Skin of body (tissue), 3 donors: ENCODE measurements at places on chromosomes 1 and 21.

- no peak for DNase-seq
These were observed 82.6 kb downstream of the NENF start for GRCh38 chr1:212515329-212515760.

GRCh38 chr1:19704247-19705113, 39.8 kb downstream of the HTR6 start:
- peak; percentile 34 for DNase-seq

GRCh38 chr1:187871177-187871845, 1042.6 kb downstream of the PLA2G4A start:
- no peak for DNase-seq

GRCh38 chr1:202283379-202283844, 58.3 kb downstream of the UBE2T start:
- DNase-seq: peak; percentile 79

- DNase-seq: no peak
These were observed 471.0 kb upstream of the PBX1 start for GRCh38 chr1:164087906-164088453.

DNA sequence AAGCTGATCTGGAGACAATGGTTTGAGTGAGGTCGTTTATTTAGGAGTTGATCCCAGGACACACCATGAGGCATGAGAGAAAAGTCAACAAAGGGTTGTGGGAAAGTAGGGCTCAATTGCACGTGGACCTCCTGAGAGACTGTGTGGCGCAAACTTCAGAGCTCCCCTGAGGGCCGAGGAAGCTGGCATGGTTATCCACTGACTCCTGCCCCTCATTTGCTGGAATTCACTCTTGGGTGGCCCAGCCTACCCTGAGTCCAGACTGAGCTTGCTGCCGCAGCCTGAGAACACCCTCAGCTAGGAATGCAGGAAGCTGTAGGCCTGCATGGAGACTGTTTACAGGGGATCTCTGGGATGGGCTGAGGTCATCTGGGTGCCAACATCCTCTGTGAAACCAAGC, 301.0 kb downstream of the RWDD3 start:
- no peak for DNase-seq

- no peak for DNase-seq
These were observed 294.7 kb downstream of the SIPA1L2 start for GRCh38 chr1:232335261-232335660.

GRCh38 chr1:184987696-184988095, 13.4 kb upstream of the NIBAN1 start:
- DNase-seq: no peak

GRCh38 chr1:192067360-192067759, 90.9 kb upstream of the RGS18 start:
- DNase-seq: no peak

DNA sequence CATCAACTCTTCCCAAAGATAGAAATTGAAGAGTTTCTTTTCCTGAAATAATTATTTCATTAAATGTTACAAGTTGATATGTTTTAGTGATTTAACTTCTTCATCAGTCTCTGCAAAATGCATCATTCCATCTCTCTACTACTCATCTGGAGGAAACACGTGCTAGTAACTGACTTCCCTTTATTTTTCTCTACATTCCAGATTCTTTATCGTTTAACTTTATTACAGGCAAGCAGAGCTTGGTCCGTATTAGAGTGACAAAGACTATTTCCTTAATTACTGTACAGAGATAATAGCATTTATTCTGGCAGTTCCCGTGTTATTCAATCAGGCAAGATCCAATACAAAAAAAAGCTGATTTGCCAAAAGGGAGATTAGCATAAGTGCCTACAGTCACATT, 88.6 kb downstream of the TM2D1 start:
- DNase-seq: no peak

- DNase-seq: peak; percentile 31
These were observed 30.0 kb upstream of the EPS8L3 start for GRCh38 chr1:109793486-109794318.

DNA sequence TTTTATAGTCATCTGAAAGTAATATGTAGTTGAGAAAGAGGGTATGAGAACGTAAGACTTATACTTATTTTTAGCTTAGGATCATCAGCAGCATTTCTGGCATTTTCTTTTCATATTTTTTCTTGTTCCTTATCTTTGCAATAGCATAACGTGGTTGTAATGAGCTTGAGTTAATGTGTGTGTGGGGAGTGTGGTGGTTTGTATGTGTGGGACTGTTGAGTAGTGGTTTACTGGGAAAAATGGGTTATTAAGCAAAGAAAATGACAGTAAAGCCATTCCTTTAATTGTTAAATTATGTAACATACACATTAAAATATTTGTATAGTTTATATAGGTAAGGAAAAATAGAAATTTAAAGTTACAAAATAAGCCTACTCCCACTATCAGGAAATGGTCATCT, 15.2 kb downstream of the PIP5K1A start:
- no peak for DNase-seq

- DNase-seq: no peak
These were observed 3.5 kb upstream of the VASH2 start for GRCh38 chr1:212946872-212947271.

DNA sequence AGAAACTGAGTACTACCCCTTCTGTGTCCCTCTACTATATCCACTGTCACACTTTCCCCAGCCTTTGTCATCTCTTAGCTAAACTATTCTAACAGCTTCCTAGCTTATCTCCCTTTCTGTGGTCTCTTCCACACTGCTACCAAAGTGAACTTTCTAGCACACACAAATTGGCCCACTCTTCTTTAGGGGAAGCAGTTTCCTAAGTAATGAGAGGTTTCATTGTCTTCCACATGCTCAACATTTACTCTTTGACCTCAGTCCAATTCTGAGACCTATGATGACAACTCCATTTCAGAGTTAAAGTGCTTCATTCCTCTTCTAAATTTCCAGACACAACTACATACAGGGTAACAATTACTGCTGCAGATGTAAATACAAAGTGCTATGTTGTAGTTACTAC, 32.9 kb downstream of the SCYL3 start:
- DNase-seq: no peak

GRCh38 chr1:206583707-206584648, 28.3 kb downstream of the EIF2D start:
- no peak for DNase-seq

DNA sequence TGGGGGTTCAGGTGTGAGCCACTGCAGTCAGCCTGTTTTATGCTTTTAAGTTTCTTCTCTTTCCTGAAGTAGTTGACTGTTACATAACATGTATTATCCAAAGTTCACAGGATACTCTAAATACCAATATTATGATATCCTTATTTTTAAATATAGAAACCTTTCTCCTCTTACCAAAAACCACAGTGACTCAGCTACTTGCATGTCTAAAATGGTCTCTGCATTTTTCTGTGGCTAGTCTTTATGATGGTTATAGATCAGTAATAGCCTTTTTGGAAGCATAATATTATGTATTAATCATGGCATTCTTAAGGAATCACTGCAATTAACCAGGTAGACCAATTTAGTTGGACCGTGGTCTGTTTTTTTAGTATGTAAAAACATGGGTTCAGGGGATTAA, 210.8 kb upstream of the CACYBP start:
- no peak for DNase-seq

DNA sequence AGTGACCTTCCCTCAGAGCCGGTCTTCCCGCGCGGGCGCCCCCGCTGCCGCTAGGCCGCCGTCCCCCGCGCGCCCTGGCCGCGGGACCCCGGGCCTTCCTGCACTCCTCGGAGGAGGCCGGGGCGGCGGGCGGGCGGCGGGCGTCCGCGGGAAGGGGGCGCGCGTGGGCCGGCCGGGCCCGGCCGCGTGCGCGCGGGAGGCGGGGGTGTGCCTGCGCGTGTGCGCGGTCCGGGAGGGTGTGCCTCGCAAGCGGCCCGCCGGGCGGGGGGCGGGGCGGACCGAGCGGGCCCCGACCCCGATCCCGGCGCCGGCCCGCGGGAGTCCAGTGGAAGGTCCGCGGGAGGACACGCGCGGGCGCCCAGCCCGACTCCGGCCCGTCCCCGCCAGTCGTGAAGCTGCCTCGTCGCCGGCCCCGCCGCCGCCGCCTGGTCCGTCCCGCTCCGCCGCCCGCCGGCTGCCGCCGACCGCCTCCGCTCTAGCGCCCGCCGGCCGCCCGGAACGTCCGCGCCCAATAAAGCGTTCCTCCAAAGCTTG, 438 bp downstream of the MRPS6 start:
- no peak for DNase-seq

DNA sequence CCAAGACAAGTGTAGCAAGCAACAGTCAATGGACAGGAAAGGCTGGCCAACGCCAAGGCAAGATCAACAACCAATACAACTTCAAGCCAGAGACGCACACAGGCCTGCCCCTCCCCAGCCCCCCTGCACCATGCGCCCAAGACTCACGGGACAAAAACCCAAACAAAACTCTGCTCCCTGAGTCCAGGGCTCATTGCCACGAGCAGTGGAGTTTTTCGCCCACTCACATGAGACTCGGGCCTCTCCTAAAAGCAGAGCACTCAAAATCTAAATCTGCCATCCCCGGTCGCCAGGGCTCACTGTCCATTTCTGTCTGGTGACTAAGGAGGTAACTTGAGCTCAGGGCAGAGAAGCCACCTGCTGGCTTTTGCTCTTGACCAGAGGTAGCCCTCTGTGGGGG, 174.8 kb downstream of the CLIC6 start:
- DNase-seq: no peak

- peak; percentile 82 for DNase-seq
These were observed 804.8 kb downstream of the USP25 start for GRCh38 chr21:16534408-16535101.

GRCh38 chr21:41843584-41843983, 35.6 kb downstream of the PRDM15 start:
- no peak for DNase-seq

DNA sequence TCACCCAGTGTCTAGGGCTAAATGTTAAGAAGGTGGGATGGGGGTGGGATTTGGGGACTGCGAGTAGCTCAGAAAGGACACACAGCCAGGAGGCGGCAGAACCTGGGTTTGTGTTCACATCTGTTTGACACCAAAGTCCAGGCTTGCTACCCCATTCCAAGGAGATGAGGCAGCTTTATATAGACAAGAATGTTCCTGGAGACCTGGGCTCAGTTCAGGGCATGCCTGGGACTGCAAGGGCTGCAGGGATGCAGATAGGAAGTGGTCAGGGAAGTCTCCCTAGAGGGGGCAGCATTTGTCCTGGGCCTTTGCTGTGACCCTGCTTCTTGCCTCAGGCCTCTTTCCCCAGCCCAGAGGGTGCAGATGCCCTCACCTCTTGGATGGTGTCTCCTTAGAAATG, 16.3 kb downstream of the PADI3 start:
- no peak for DNase-seq

DNA sequence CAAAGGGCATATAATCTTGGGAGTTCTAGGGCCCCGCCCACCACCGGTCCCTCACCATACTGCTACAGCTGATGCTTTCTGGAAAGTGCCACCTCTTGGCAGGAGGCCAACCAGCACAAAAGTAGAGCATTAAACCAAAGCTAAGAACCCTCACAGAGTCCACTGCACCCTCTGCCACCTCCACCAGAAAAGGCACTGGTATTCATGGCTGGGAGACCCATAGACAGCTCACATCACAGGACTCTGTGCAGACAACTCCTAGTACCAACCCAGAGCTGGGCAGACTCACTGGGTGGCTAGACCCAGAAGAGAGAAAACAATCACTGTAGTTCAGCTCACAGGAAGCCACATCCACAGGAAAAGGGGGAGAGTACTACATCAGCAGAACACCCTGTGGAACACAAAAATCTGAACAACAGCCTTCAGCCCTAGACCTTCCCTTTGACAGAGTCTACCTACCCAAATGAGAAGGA, 10.8 kb downstream of the THEM4 start:
- DNase-seq: no peak

DNA sequence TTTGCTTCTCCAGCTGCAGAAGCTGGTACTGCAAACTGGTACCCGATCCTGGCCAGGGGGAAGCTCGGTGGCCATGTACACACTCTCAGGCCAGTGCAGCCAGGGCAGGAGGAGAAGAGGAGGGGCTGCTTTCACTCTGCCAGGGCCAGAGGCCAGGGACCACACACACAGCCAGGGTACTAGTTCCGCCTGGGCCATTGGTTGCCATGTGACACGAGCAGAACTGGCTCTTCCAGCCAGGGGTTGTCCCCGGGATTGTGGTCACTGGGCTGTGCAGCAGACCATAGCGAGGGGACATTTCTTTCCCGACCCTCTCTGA, 3.7 kb upstream of the SHISAL2A start:
- no peak for DNase-seq

GRCh38 chr1:40450495-40451237, 390 bp downstream of the ZFP69B start:
- DNase-seq: peak; percentile 52

DNA sequence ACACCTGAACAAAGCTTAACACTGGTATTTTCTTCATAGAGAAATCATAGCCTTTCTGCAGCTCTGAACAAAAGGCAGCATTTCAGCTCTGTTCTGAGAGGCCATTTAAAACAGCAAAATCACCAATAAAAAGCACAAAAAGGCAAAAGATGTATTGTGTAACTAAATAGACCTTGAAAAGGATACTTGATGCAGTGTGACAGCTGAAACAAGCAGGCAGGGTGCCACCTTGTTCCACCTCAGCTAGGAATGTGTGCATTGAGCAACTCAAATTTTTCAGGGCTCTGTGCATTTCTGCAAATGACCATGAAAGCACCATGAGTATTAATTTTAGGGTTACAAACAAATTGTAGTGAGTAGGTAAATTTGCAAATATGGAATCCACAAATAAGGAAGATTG, 65.8 kb downstream of the RHOU start:
- no peak for DNase-seq

DNA sequence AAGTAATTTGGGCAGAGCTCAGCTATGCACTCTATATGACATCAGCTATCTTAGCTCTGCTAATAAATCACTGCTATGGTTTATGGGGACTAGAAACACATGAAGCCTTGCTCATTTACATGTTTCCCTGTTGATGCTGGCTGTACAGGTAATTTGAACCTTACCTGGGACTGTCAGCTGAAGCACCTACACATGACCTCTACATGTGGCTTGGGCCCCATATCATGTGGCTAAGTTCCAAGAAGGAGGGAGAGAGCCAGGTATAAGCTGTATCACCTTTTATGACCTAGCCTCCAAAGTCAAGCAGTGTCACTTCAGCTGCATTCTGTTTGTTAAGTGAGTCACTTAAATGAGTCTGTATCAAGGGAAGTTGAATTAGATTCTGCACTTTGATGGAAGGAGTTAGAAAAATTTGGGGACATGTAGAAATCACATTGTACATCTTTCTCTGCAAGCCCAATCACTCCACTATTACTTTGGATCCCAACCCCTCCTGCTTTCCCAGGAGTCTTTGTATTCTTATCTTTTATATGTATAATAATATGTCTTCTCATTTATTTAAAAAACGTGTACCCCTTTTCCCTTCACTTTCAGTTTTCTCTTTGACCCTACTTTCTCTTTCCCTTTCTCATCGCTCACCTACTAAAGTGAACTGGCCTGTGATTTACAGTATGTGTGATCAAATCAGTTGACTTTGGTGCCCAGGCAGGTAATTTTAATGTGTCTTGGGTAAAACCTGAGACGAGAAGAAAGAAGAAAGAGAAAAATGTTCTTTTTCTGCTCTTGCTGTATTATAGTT, 53.4 kb upstream of the PRKACB start:
- DNase-seq: no peak
